ENCODE measurements at places on chromosomes 3 and 15.

DNA sequence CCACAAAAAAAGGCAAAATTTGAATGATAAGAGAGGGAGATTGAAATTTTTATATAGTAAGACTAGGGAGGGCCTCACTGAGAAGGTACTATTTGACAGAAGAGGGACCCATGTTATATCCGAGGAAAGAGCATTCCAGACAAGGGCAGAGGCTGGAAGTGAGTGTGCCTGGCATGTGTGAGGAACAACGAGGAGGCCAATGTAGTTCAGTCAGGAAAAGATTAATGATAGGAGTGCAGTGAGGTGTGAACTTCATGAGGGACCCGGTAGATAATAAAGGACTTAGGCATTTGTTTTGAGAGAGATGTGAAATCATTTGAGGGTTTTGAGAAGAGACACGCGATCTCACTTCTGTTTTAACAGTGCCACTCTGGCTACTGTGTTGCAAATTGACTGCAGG, 36.3 kb downstream of the ASTE1 start:
- no peak for DNase-seq

DNA sequence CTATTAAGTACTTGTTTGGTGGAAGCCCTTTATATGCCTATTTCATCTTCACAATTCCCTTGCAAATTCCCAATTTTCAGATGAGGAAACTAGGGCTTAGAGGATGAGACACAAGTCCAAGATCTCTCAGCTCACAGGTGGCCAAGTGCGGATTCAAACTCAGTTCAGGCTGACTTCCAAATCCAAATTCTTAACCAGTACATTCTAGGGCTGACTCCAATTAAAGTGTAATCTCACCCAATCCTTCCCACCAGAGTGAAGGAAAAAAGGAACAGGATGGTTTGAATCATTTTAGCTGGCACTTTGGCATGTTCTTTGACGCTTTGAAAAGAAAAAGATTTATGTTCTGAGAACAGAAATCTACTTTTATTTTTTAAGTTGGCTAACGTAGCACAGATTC, 12.7 kb downstream of the ARHGEF3 start:
- no peak for DNase-seq

GRCh38 chr15:57458356-57458781, 82.1 kb downstream of the CGNL1 start:
- DNase-seq: no peak

- no peak for DNase-seq
Observed at GRCh38 chr3:133712017-133712416, 34.2 kb upstream of the TF start.

DNA sequence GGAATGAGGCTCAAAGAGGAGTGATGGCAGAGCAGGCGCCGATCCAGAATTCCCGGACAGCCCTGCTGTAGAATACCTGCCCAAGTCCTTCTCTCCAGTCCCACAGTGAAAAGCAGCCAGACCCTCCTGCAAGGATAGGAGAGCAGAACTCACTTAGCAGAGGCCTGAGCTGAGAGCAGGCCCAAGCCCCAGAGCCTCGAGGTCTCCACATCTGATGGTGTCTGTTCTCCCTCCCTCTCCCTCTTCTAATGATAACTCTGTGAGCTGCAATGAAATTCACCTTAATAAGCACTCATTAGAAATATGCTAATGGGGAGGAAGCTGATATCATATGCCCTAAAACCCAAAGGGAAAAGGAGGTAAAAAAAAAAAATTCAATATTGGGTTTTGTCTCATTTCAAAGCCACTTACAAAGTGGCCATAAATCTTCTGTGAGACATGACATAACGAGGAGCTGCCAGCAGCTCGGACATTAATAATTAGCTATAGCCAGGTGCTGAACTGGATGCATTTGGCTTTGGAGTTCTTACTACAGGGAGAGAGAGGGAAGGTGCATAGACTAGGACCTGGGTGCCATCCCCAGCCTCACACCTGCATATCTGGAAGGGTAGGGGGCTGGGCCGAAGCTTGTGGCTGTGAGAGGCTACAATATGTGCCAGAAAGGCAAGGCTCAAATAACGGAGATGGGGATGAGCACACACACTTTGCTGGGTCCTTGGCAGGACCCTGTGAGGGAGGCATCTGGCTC, 108.4 kb downstream of the MEGF11 start:
- DNase-seq: no peak

GRCh38 chr3:42371776-42372175, 38.6 kb downstream of the LYZL4 start:
- DNase-seq: no peak

GRCh38 chr3:170000051-170000450, 33.4 kb downstream of the SEC62 start:
- DNase-seq: no peak

GRCh38 chr3:156644958-156645357, 29.4 kb upstream of the TIPARP start:
- DNase-seq: no peak

- no peak for DNase-seq
Observed at GRCh38 chr3:122824465-122825381, 29.9 kb downstream of the SLC49A4 start.

DNA sequence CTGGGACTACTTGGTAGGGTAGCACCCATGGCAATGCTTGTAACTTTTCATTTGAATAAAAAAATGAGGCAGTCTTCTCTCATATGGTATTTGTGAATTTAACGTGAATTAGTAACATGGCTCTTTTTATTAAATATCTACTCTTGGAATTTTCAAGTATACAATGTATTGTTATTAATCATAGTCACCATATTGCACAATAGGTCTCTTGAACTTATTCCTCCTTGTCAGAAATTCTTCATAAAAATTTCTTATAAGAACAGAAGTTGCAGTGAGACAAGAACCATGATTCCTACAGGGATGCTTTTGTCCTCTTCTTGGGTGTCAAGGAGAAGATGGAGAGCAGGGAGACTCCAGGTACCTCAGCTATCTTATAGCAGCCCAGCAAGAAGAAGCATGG, 203.8 kb upstream of the FEZF2 start:
- no peak for DNase-seq

DNA sequence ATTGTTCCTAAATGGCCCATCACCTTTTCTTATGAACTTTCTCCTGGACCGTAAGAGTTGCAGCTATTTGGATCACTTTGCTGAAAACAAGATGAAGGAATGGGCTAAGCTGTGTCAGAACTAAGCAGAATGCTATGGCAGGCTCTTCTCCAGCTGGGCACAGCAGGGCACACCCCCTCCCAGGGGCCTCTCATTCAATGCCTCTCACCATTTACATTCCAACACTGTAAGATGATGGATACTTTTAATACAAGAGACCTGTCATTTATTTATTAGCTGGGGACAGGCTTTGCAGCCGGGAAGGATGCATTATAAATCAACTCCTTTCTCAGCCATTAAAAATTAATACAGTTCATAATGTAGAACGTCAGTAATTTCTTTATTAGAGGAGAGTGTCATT, 240.1 kb downstream of the NTRK3 start:
- no peak for DNase-seq

DNA sequence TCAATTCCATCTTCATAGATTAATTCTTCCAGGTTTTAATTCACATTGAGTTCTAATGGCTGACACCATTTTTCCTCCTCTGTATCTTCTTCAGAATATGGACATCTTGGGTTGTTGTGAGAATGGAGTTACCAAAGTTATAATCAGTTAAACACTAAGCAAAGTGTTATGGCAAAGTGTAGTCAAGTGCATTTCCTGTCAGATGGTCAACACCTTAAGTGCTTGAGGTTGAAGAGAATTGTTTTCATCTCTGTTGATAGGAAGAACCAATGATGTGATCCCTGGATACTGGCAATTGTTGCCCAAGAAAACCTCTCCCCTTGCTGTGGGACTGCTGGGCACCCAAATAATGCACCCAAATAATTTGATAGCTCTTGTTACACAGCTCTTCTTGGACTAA, 102.6 kb upstream of the SATB1 start:
- no peak for DNase-seq

GRCh38 chr3:48555231-48555948, 1.2 kb downstream of the PFKFB4 start:
- DNase-seq: no peak

- DNase-seq: no peak
Observed at GRCh38 chr15:41827290-41827879, 507 bp upstream of the JMJD7 start.

GRCh38 chr3:83662381-83662960, 1296.3 kb upstream of the CADM2 start:
- DNase-seq: no peak

GRCh38 chr15:47856071-47856470, 138.8 kb downstream of the SEMA6D start:
- no peak for DNase-seq

GRCh38 chr3:62600033-62600432, 226.7 kb upstream of the FEZF2 start:
- DNase-seq: no peak

GRCh38 chr15:83955806-83956265, 279.7 kb upstream of the GOLGA6L4 start:
- DNase-seq: no peak

All from fibroblast of skin of back (primary cell).